Prostate gland (tissue), 2 donors: ENCODE measurements at places on chromosomes 3 and 15.

DNA sequence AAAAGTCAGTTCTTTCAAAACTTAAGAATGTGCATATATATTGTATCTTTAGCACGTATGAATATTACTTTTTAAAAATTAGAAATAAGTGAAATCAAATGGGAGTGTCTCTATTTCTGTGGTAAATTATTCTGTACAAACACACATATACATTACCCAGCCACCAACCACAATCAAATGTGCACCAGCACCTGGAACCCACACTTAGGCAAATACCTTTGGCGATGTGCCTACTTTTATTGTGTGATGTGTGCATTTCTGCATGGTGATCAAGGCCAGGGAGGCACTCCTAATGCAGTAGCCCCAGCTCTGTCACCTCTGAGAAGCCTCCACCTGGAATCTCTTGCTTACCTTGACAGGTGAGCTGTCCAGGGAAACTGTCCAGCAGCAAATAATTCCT lies 76.9 kb downstream of the PIK3R4 start:
- no peak for DNase-seq

DNA sequence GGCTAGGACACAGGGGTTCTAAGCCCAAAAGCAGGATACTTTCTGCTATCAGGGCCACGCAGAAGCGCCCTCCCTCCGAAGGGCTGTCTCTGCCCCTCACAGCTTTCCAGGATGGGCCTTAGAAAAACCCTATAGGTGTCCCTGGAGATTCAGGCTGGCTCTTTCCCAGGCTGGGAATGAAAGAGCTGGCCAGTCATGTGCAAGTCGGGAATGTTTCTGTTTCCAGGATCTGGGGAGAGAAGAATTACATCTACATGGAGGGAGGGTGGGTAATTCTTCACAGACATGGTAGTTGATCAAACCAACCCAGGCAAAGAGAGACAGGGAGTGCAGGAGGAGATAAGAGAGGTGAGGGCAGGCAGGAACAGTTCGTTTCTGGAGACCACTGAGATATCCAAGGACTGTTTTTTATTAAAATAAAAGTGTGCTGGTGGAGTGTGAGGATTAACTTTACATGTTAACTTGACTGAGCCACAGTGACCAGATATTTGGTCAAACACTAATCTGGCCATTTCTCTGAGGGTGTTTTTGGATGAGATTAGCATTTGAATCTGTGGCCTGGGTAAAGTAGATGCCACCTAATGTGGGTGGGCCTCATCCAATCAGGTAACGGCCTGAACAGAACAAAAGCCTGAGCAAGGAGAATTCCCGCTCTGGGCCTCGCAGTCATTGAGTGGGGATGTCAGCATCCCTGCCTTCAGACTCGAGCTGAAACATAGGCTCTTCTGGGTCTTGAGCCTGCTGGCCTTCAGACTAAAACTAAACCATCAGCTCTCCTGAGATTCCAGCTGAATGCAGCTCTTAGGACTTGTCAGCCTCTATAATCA lies 15.3 kb downstream of the NUP210 start:
- DNase-seq, result no peak

DNA sequence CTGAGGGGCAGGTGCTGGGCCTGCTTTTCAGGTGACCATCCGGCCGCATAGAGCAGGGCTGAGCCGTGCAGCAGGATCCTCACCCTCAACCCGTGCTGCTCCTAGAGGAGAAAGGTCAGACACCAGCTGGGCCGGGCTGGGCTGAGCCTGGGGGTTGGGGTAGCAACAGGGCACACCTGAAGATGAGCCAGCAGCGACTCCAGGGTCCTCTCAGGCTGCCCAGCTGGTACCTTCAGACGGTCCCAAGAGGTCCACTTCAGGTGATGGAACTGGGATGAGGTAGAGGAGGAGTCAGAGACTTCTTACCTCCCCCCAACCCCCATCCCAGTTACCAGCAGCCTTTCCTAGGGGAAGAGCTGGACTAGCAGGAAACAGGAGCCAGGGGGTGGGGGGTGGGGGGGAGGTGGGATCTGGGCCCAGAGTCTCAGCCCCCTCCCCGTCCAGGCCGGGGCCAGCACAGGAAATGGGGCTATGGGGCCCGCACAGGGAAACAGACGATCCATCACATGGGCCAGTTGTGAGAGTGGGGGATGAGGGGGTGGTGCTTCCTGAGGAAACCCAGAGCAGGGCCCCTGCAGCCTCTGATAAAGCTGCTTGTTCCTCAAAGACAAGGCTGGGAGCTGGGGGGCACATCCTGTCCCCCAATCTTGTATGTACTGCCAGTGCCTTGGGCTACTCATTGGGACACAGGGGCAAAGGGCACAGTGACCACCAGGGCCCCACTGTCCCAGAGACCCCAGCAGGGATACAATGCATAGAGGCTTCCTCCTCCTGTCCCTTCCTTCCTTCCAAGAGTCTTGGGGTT lies 3.0 kb downstream of the INKA1 start:
- DNase-seq, result no peak

GRCh38 chr15:68421115-68421551 lies 10.8 kb downstream of the ITGA11 start:
- DNase-seq, result no peak

GRCh38 chr3:14319654-14320182 lies 82.7 kb upstream of the SLC6A6 start:
- no peak for DNase-seq

DNA sequence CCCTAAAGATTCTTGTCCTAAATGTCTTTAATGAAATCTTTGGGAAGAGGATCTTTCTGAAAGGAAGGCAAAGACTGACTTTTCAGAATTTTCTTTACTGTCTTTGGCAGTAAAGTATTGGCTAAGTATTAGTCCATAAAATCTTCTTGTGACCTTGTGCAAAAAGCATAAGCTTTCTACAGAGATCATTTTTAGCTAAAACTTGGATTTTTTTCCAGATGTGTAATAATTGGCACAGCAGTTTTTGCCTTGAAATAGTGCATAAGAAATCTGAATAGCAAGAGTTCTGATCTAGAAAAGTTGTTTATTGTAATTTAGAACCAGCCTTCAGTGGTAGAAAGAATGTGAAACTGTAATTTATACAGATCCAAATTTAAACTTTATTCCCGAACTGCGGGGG lies 122.8 kb upstream of the CGNL1 start:
- DNase-seq, result no peak

- no peak for DNase-seq
These were observed 12.8 kb downstream of the RGMA start for GRCh38 chr15:93076217-93076616.

- no peak for DNase-seq
These were observed 2.6 kb upstream of the IL20RB start for GRCh38 chr3:136954980-136955780.

DNA sequence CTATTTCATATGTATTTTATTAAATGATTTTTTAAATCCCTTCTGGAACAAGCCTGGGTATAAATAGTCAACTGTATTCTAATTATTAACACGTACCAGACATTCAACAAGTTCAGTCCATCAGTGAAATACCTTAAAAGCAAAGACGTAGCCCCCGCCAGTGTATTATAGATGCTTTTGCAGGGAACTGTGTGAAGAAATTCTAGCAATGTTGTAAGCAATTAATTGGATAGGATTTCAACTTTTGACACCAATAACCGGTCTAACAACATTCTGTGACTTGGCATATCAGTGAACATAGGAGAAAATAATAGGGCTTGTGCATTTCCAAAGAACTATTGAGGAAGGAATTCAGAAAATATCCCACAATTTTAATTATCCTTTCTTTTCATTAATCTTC lies 67.2 kb upstream of the TGFBR2 start:
- no peak for DNase-seq

DNA sequence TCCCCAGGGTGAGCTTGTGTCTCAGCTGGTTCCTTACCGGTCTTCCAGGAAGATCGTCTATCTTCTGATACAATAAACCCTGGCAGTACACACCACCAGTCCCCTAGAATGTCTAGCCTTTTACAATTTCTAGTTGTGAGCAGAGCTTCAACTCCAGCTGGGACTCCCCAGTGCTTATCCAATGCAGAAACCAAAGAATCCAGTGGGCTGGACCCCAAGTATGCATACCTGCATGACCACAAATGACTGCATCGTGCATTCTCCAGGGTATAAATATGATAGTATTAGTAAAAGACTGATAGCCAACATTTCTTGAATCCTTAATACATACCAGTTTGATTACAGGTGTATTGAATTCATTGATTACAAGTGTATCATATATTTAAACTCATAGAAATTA lies 176.0 kb downstream of the SATB1 start:
- no peak for DNase-seq

DNA sequence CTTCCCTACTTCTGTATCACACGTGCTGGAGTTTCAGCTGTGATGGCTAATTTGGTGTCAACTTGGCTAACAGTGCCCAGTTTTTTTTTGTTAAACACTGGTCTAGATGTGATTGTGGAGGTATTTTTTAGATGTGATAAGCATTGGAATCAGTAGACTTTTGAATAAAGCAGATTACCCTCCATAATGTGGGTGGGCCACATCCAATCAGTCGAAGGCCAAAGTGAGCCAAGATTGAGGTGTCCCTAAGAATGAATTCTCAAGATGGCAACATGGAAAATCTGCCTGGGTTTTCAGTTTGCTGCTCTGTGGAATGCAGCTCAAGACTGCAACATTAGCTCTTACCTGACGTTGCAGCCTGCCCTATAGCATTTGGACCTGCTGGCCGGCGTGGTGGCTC lies 68.8 kb upstream of the AGBL1 start:
- no peak for DNase-seq

DNA sequence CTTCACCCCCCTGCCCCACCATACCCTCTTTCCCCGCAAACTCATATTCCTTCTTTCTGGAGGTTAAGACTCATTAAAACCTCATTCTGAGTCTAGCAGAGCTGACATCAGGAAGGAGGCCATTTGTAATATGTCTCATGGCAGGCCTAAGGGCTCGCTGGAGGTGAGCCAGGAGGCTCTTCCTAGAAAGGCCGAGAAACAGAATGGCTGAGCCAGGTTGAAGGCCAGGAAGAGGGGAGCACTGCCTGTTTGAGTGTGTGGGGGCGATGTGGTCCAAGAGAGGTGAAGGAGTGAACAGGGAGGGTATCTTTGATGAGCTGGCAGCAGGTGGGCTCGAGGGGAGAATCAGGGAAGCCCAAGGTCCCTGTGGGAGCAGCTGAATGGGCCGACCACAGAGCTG lies 317.3 kb downstream of the TLE3 start:
- DNase-seq, result no peak

GRCh38 chr3:183212096-183212495 lies 41.0 kb upstream of the B3GNT5 start:
- no peak for DNase-seq

- no peak for DNase-seq
These were observed 76.3 kb upstream of the ARHGEF3 start for GRCh38 chr3:56878074-56878473.

DNA sequence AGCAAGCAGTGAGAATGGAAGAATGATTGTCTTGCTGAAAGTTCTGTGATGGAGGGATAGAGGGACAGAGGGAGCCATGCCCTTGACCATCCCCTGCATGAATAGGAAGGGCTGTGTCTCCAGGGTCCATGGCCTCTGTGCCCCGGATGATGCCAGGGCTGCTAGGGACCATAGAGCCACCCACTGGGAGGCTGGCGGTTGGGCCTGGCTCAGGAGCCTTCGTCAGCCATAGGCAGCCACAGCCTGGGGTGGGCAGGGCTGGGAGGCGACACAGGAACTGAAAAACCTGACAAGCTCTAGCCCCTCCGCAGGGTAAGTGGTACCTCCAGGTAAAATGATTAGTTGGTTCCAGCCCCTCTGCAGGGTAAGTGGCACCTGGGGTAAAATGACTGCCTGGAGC lies 19.1 kb upstream of the LAMP3 start:
- DNase-seq, result no peak

DNA sequence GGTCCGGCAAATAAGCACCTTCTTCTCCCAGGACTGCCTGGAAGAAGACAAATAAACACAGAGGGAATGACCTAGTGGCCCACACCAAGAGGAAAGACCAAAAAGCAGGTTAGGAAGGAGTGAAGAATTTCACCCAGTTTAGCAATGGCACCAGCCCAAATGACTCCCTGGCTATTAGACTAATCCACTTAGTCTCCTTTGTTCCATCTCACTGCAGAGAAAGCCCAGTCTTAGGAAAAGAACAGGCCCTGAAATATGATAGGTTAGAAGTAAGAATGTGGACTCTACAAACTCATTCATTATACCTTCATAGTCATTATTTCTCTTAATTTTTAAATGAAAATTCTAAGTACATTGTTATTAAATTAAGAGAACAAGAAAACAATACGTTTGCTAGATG lies 23.2 kb downstream of the SERPINI2 start:
- DNase-seq, result no peak

GRCh38 chr15:49696433-49696832 lies 75.6 kb downstream of the DTWD1 start:
- DNase-seq, result no peak

- DNase-seq, result no peak
These were observed 591 bp downstream of the FOXL2NB start for GRCh38 chr3:138947495-138948121.

DNA sequence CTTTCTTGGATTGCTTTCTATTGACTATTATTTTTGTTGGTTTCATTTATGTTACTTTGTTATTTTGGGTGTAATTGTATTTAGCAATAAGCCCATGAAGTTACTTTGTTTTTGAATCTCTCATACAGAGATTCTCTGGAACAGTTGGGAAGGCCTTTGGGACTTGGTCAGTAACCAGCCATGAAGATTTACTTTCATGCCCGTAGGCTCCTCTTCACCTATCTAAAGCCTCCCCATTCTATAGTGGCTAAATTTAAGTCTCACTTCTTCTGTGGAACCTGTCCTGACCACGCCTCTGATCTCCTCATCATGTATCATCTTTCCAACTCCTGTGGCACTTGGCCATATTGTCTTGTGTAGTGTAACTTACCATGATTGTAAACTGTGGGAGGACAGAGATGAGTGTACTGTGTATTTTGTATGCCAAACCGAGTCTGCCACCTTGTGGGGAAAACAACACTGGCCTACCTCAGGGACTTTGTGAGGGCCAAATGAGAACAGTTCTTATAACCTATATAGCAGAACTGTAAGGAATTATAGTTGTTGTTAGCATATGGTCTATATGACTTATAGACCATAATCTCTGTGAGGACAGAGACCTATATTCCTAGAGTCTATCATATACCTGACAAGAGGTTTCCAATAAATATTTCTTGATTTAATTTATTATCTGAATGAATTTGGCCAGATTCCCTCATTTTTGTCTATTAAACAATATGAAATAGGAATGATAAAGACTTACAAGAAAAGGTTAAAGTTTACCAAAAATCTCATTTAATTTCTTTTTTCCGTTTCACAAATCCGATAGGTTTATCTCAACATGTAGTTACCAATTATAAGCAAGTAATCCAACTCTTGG lies 75.0 kb downstream of the STARD9 start:
- peak; percentile 81 for DNase-seq

DNA sequence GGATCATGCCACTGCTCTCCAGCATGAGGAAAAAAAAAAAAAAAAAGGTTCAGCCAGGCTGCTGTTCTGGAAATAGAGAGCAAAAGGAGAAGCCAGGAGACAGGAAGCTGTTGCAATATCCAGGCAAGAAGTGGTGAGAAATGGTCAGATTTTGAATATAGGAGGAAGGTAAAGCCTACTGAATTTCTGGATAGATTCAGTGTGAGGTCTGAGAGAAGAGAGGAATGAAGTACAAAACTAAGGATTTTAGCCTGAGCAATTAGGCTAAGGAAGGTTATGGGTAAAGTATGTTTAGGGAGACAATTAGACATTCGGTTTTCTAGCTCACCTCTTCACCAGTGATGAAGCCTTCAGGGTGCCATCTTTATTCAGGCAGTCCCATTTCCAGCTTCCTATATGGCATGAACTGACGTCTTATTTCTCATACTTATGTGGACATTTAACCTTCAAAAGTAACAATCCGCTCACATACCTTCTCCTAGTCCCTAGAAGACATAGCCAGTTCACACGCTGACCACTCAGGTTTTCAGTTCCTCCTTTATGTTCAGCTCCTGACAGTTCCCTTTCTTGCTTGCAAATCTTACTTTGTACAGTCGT lies 57.2 kb downstream of the KIF9 start:
- DNase-seq, result no peak

GRCh38 chr15:81407718-81408117 lies 33.7 kb upstream of the TMC3 start:
- DNase-seq, result no peak
